ENCODE measurements at places on chromosomes 16 and 17.

- no peak for DNase-seq
These were observed 191.8 kb downstream of the XYLT1 start for GRCh38 chr16:17278988-17279387.

GRCh38 chr16:48225456-48225855 lies 18.6 kb upstream of the LONP2 start:
- DNase-seq: no peak

GRCh38 chr17:17086585-17086984 lies 44.3 kb downstream of the MPRIP start:
- no peak for DNase-seq

DNA sequence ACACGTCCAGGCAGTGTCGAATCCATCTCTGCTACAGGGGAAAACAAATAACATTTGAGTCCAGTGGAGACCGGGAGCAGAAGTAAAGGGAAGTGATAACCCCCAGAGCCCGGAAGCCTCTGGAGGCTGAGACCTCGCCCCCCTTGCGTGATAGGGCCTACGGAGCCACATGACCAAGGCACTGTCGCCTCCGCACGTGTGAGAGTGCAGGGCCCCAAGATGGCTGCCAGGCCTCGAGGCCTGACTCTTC lies 7.2 kb upstream of the CD68 start:
- DNase-seq: no peak

DNA sequence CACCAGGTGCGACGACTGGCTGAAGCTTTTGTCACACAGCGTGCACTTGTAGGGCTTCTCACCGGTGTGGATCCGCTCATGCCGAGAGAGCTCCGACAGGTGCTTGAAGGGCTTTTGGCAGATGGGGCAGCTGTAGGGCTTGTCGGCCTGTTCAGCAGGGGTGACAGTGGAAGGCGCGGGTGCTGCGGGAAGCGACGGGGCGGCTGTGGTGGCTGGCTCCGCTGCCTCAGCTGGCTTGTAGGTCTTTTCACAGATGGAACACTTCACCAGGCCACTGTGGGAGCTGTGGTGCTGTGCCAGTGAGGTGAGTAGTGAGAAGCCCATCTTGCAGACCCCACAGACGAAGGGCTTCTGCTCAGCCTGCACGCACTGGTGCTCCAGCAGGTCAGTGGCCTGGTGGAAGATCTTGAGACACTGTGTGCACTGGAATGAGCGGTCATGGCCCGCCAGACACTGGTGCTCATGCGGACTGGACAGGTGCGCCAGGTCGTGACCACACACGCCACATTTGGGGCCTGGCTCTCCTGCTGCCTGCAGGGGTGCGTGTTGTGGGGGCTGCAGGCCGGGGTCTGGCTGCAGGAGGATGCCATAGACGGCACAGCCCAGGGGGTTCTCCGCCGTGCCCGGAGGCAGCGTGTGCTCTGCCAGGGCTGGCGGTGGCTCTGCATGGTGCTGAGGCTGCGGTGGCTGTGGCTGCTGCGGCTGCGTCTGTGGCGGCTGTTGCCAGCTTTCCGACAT lies 2.8 kb downstream of the ZNF319 start:
- no peak for DNase-seq

DNA sequence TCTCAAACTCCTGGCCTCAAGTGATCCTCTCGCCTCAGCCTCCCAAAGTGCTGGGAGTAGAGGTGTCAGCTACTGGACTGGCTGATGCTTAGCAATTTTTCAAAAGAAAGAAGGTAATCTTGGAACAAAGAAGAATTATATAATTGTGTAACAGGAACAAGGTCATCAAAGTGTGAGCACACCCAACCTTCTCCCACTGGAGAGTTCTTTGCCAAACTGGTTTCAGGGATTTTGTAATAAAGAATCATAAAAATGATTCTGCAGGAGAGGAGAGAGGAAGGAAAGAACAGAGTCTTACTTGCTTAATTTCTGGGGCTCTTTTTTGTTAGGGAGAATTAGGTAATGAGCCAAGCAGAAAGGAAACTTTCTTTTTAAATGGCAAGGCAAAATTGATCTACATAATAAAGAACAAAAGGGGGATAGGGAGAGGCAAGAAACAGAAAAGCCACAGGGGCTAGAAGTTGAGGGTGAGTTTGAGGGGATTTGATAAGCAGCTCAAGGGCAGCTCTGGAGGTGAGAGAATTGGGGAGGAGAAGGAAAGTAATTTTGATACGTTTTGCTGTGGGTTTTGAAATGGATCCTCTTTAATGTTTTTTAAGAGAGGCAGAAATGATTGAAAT lies 21.3 kb downstream of the CHD9NB start:
- no peak for DNase-seq

DNA sequence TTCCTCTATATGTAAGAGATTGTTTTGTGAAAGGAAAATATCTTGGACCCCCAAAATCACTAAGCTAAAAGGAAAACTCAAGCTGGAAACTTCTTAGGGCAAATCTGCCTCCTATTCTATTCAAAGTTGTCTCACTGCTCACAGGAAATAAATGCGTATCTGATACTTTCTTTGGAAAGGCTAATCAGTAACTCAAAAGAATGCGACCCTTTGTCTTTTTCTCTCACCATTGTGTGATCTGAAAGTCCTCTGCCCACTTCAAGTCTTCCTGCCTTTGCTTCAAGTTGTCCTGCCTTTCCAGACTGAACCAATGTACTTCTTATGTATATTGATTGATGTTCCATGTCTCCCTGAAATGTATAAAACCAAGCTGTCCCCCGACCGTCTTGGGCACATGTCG lies 157.3 kb downstream of the KIF2B start:
- no peak for DNase-seq

- DNase-seq: no peak
These were observed at the start of gene NME4 for GRCh38 chr16:397135-397661. Gene NME4, plus strand, starts transcription at chr16:397199. Its CDS starts 24 bp downstream, at chr16:397223.

DNA sequence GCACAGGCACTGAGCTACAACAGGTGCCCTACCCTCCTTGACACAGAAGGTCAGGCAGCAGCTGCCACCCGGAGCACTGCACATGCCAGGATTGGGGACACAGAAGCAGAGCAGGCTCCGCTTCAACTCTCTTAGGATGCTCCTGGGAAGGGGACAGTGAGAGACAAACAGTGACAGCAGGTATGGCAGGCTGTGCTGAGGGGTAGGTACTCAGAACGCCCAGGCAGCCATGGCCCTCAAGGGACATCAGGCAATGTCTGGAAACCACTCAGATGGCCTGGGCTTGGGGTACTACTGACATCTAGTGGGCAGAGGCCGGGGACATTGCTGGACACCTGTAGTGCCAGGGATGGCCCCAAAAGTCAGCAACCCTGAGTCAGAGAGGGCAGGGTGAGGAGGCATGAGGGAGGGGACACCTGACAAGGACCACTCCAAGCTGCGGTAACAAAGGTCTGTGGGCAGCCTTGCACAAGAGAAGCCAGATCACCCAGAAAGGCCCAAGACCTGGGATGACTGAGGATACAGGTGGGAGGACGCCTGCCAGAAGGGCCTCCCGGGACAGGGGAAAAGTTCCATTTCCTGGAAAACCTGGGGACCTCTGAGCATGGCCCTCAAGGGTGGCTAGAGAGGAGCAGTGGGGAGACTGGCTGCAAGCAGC lies 21.2 kb downstream of the PEMT start:
- DNase-seq: no peak

DNA sequence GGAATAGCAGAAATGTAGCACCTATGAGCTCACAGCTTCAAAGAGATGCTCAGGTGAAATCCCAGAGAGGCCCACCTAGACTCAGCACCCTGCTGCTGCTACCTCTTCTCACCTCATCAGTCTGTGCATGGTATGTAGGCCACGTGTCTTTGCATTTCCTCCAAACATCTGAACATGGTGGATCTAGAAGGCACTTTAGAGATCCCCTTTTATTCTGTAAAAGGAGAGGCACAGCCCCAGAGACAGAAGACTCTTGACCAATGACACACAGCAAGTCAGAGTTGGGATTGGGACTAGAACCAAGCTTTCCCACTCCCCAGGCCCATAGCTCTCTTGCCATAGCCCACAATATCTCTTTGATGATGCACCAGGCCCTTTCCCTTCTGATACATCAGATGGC lies 19.4 kb upstream of the NKD1 start:
- DNase-seq: no peak

DNA sequence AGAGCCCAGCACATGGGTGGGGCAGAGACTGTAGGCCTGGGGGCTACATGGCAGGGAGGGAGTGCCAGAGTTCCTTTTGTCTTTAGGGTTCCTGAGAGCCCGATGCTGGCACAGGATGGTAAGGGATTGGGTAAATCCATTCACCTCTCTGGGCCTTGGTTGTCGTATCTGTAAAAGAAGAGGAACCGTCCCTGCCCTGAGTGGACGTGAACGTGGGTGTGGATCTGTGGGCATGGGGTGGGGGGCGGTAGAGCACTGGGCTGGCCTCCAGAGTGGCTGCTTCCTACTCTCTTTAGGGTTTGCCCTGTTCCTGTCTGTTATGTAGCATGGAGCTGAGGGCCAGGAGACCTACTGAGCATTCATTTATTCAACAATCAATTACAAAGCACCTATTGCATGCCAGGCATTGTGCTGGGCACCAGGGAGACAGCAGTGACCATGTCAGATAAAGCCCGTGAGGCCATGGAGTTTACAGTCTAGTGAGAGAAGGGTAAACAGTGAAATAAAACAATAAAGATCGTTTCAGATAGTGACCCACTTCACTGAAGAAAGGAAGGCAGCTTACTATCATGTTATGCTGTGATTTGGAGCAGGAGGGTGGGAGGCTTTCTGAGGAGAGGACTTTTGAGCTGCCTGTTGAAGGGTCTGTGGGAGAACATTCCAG lies 13.1 kb upstream of the TCAP start:
- no peak for DNase-seq

GRCh38 chr17:41338961-41339485 lies 11.6 kb downstream of the KRT33A start:
- DNase-seq: no peak

GRCh38 chr16:51666821-51667220 lies 515.8 kb upstream of the SALL1 start:
- DNase-seq: no peak

DNA sequence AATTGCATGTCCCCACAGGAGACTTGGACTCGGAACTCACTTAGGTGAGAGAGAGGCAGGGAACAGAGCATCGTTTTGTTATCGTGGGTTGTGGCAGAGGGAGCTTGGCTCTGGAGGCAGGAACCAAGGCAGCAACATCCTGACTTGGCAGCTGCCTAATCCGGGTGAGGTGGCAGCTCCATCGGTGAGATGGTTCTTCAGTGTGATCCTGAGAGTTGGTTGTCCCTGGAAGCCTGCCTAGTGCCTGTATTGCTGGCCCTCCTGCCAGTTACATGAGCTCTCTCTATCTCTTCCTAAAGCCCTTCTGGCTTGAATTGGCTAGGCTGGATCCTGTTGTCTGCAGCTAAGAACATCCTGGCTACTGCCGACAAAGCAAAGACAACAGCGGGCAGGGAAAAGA lies 19.9 kb upstream of the SEC14L1 start:
- no peak for DNase-seq

DNA sequence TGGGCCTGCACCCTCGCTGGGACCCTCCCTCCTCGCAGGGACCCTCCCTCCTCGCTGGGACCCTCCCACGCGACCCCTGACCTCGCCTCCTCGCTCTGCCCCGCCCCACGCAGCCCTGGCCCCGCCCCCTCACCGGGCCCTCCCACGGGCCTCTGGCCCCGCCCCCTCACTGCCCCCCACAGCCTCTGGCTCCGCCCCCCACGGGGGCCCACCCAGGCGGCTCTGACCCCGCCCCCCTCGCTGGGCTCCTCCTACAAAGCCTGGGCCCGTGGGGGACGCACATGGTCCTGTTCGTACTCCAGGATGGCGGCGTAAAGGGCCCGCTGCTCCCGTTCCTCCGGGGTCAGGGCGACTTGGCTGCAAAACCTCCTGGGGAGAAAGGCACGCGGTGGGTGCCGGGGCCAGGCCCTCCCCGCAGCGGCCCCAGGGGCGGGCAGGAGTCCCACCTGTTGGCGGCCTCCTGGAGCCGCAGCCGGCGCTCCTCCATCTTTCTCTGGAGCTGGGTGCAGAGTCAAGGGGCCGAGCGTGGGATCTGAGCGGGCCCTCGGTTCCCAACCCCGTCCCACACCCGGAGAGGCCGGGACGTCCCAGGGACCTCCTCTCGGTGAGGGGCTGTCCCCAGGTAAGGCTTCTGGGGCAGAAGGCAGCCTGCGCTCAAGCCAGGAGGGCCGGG lies 9.0 kb downstream of the VPS9D1 start:
- DNase-seq: no peak

DNA sequence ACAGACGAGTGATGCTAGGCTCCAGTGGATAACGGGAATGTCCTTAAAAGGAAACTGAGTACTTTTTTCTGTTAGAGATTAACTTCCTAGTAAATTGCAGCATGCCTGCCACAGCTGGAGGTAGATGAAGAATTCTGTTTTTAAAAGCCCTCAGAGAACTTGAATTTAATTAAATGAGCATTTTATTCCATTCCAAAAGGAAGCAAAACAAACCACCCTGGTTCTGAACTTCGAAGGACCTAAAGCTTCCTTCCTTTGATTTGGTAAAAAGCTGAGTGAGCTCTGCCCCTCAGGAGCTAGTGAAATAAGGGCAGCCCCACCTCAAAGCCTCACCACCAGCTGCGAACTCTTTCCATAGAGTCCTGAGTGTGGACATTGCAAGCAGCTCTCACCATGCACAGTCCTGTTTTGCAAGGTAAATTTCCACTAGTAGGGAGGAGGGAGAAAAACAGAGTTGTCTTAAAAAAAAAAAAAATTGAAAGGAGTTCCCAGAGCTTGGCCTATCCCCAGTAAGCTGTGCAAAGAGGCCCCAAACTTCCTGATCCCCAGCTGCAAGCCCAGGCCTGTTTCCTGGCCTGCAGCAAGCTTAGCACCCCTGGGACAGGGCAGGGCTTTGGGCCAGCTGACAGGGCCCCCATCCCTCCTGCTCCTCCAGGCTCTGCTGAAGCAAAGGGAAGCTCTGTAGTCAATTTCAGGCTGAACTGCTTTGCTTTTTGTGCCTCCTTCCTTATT lies 11.2 kb downstream of the CHD9NB start:
- DNase-seq: no peak

DNA sequence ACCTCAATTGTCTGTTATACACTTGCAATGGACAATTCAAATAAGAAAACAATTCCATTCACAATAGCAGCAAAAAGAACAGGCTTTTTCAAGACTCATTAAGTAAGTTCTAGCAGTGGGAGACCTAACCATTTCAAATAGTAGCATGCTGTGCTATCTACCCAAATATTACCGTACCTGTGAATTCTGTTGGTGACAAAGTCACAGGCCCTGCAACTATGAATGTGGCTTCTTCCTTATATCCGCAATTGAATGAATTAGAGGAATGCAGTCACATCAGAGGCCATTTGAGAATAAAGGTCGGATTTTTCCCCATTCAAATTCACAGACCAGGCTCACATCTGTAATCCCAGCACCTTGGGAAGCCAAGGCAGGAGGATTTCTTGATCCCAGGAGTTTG lies 800 bp upstream of the NME4 start:
- DNase-seq: no peak
